ENCODE measurements at places on chromosomes 2 and 18. TPM values are rescaled to one million over a fixed set of nuclear protein-coding genes. Genes with fewer than 3 reads are reported as not detected.

Gene ZBTB7C
- 16.8 TPM for polyA plus RNA-seq

Gene OSBPL6
- polyA plus RNA-seq, result 6.9 TPM

Gene FEV
- 0.17 TPM for polyA plus RNA-seq

DNA sequence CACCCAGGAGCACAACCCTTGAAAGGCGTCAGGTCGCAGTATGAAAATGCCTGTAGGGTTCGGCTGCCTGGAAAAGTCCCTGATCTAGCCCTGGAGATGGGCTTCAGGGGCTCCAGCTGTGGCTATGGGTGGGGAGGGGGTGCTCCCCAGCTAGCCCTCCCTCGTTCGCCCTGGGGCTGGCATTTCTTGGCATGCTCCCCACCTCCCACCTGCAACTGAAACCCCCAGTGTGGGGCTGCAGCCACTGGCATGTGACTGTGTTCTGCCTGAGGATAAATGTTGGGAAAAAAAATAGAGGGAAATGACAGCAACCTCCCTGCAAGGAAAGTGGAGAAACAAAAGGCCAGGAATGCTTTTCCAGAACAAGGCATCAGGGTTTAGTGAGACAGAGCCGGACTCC, 109.2 kb downstream of the COPS8 start:
- no peak for DNase-seq

DNA sequence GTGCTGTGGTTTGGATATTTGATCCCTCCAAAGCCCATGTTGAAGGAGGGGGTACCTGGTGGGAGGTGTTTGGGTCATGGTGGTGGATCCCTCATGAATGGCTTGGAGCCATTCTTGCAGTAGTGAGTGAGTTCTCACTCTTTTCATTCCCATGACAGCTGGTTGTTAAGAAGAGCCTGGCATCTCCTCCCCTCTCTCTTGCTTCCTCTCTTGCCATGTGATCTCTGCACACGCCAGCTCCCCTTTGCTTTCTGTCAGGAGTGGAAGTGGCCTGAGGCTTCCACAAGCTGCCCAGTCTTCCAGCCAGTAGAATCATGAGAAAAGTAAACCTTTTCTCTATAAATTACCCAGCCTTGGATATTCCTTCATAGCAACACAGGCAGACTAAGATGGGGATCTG, 8.6 kb downstream of the ADD2 start:
- DNase-seq, result no peak

DNA sequence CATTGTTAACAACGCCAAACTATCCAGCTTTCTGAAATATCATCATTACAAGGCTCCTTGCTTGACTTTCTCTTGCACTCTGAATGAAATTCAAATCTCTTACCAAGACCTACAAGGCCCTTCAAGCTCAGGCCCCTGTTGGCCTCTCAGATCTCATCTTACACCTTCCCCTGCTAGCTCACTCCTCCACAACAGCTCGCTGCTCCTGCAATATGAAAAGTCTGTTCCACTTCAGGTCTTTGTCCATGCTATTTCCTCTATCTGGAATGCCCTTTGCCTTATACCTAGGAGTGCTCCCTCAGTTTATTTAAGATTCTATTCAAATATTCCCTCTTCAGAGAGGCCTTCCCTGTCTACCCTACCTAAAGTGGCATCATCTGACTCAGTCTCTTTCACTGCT, 91.7 kb downstream of the SESTD1 start:
- peak; percentile 7 for DNase-seq

GRCh38 chr2:215260097-215260677, 51.7 kb upstream of the ATIC start:
- peak; percentile 22 for DNase-seq

DNA sequence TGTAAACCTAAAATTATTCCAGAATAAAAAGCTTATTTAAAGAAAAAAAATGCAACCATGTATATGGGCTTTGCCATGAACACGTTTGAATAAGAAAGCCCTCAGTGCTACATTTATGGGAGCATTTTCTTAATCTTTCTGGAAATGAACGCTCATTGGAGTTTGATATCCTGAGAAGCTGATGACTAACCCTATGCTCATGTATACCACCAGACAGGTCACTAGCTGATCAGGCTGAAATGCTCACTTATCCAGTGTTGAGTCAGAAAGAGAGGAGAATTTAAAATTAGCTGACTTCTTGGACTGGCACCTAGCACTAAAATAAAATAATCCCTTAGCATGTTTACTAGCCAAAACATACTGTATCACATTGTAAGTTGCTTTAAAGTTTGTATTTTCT, 254.9 kb upstream of the SIX3 start:
- DNase-seq, result no peak

GRCh38 chr2:171404261-171404660, 29.5 kb downstream of the METTL8 start:
- DNase-seq, result no peak

DNA sequence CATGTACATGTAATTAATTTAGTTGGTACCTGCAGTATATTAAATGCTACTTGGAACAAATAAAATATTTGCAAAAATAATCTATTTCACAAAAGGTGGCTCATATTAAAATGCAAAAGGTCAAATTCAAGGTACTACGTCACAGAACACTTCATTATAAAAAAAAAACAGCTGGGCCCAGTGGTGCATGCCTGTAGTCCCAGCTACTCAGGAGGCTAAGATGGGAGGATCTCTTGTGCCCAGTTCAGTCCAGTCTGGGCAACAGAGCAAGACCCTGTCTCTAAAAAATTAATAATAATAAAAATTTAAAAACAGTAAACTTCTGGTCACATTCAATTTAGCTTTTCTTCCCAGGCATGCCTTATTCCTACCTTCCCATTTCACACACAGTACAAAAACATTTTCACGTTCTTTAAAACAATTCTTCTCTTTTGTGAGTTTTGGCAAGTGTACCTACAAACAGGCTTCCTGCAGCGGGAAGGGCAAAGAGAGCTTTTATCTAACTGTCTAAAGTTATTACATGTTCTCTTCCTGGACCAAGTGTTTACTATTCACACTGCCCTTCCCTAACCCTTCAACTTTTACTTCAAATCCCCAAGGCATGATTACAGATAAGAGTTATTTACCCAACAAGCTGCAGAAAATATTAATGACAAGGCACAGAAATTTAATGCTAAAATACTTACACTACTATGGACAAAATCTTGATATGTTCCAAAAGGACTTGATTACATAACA, 10.7 kb downstream of the BAZ2B start:
- DNase-seq, result no peak
